H9 (cell line): ENCODE measurements at places on chromosomes 4 and X. TPM values are rescaled to one million over a fixed set of nuclear protein-coding genes. Genes with fewer than 3 reads are reported as not detected.

DNA sequence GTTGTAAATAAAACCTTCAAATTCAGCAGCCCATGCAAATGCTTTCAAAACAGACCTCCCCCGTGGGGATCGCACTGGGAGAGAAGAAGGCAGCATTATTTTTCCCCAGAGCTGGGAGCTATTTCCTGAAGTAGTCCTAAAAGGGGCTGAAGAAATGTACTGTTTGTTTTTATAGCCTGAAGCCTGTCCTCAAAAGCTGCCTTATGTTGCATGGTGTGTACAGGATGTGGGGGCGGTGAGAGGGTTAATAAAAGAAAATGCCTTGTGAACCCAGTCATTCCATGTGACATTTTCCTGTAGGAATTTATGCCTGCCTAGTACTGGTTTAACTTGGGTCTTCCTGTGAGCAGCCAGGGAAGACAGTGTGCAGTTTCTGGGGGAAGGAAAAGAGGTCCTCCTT lies 144.1 kb downstream of the SOWAHB start:
- H3K36me3 ChIP-seq, result peaks cover 78% of the 10 kb centered on the region
- no peaks in the 10 kb centered on the region for H3K27me3 ChIP-seq
- DNase-seq, result no peak
- no peak overlapping the region for H3K27ac ChIP-seq

DNA sequence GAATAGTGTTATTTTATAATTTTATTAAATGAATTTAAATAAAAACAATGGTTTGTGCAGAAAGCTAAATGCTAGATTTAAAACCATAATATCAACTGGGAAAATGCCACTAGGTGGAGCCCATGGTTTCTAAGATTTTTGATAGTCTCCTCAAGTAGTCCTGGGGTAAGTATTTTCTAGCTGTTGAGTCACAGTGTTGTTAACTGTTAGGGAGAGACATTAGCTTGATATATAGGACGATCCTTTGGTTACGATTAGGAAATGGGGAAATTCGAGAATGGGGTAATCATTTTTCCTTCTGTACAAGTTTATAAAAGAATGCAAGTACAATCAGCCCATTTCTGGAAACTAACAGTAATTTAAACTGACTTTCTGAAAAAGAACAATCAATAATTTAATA lies 378.4 kb downstream of the ANKRD50 start:
- H3K4me3 ChIP-seq, result no peak overlapping the region
- no peak overlapping the region for H3K27ac ChIP-seq
- H3K4me1 ChIP-seq, result no peaks in the 10 kb centered on the region
- no peaks in the 10 kb centered on the region for H3K36me3 ChIP-seq
- no peaks in the 10 kb centered on the region for H3K27me3 ChIP-seq

SMARCA1 gene
- 101 and 105 TPM in 2 replicates for total RNA-seq

DNA sequence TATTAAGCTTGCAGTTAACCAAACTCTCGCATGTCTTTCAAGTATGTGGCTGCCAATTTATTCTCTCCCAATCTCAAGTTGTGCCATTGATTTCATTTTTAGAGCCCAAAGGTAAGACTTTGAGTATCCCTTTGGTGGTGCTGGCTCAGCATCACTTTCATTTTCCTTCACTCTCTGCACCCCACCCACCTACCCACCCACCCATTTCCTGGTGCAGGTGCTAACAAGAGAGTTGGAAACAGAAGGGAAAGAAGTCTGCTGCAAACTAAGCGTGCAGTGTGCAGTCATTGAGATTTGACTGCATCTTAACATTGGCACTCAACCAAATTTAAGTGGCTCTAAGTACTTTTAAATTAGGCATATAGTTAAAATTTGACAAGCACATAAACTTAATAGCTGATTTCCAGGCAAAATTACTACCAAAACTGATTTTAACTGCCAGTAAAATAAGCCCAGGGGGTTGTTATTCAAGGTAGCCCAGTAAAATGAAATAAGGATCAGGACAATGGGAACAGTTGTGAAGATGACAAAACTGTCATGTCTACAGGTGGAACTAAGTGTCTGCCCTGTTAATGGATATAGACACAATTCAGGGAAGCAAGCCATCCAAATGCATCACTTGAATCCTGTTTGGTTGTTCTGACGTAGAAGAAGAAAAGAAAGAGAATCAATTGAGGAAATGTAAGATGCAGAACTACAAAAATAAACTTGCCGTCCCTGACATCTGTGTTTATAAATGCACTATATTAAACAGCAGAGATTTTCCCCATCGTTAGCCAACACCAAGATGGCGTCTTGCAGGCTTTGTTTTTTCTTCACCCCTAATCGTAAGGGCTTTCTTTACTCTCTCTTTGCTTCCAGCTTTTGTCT lies 184.2 kb downstream of the KDR start:
- H3K4me1 ChIP-seq, result no peaks in the 10 kb centered on the region
- H3K27ac ChIP-seq, result no peak overlapping the region
- H3K36me3 ChIP-seq, result no peaks in the 10 kb centered on the region
- no peak overlapping the region for H3K4me3 ChIP-seq
- H3K27me3 ChIP-seq, result no peaks in the 10 kb centered on the region

- no peaks in the 10 kb centered on the region for H3K27me3 ChIP-seq
- no peaks in the 10 kb centered on the region for H3K4me1 ChIP-seq
- H3K4me3 ChIP-seq, result no peak overlapping the region
- no peaks in the 10 kb centered on the region for H3K36me3 ChIP-seq
- H3K27ac ChIP-seq, result no peak overlapping the region
Measured at GRCh38 chr4:14816623-14817261, 185.5 kb upstream of the CPEB2 start.

MAGEA4 gene
- total RNA-seq, result 0.53 and 0.68 TPM in 2 replicates

DNA sequence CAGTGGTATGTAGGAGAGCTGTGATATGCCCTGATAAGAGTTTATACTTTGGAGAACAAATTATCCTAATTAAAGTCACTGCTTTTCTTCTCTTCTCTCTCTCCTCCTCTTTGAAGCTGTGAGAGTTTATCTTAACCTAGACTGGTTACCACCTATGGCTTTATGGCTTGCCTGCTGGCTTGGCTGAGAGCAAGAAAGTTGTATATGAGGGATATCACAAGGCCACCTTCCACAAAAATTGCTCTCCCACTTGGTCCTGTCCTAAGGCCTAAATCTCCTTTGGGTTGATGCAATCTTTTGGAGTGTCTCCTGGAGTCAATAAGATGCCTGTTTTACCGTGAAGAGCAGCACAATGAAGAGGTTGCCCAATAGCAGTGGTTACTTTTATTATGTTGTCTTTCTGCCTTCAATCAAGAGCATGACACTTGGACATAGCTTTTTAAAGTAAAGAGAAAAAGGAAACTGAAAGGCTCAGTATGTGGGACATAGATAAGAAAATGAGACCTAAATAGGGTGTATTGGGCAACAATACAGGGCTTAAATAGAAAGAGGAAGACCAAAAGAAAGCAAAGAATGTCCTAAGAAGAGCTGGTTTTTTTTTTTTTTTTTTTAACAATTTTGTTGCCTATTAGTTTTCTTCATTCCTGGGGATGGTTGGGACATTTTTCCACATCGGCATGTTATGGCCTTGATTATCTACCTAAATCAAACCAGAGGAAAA lies 9.2 kb downstream of the GUCY1A1 start:
- H3K4me3 ChIP-seq, result no peak overlapping the region
- H3K4me1 ChIP-seq, result no peaks in the 10 kb centered on the region
- peaks cover 4% of the 10 kb centered on the region; the same call in 1 of the 2 replicates for H3K27me3 ChIP-seq
- no peak for DNase-seq
- H3K27ac ChIP-seq, result no peak overlapping the region

FGB gene
- not detected in 2 replicates for total RNA-seq

MID1IP1 gene
- 100 and 102 TPM in 2 replicates for total RNA-seq

DNA sequence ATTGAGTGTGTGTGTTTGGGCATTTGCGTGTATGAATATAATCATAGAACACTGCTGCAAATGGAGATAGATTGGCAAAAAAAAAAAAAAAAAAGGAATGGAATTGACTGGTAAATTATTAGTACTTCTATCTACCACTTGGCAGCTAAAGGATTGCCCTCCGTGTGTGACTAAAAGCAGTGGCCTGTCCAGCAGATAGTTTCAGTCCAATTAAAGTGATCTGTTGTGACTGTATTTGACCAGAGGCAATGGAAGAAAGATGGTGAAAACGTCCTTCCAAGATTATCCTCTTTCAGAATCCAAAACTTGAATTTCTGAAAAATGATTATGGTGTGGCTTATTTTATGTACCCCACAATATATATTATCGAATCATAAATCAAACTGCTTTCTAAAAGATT lies 19.5 kb upstream of the TENM3 start:
- DNase-seq, result no peak
- H3K4me3 ChIP-seq, result no peak overlapping the region
- no peak overlapping the region for H3K27ac ChIP-seq
- H3K36me3 ChIP-seq, result no peaks in the 10 kb centered on the region
- H3K27me3 ChIP-seq, result no peaks in the 10 kb centered on the region

DNA sequence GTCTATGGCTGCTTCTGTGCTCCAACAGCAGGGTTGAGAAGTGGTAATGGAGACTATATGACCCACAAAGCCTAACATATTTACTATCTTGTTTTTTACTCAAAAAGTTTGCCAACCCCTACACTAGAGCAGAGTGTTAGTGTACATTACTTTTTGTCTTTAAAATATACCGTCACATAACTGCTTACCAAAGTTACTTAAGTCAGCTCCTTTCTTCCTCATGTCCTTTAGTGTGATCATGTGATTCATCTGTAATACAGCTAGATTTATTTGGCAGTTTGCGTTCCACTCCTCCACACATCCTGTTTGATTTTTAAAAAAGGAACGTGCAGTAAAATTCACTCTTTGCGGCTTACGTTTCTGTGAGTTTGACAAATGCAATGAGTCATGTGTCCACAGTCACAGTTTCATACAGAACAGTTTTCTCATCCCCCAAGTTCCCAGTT lies 162.4 kb upstream of the GPRIN3 start:
- no peaks in the 10 kb centered on the region for H3K27me3 ChIP-seq
- H3K27ac ChIP-seq, result no peak overlapping the region
- no peak for DNase-seq
- H3K4me3 ChIP-seq, result no peak overlapping the region
- no peaks in the 10 kb centered on the region for H3K36me3 ChIP-seq
